AG09309 (cell line): ENCODE measurements at places on chromosomes 5 and 9.

- no peak for DNase-seq
These were observed 36.3 kb upstream of the LRRC19 start for GRCh38 chr9:27041746-27042145.

GRCh38 chr5:141250576-141250975, 5.4 kb downstream of the PCDHB15 start:
- no peak for DNase-seq

GRCh38 chr9:19104515-19105282, 2.0 kb upstream of the HAUS6 start:
- DNase-seq, result no peak

DNA sequence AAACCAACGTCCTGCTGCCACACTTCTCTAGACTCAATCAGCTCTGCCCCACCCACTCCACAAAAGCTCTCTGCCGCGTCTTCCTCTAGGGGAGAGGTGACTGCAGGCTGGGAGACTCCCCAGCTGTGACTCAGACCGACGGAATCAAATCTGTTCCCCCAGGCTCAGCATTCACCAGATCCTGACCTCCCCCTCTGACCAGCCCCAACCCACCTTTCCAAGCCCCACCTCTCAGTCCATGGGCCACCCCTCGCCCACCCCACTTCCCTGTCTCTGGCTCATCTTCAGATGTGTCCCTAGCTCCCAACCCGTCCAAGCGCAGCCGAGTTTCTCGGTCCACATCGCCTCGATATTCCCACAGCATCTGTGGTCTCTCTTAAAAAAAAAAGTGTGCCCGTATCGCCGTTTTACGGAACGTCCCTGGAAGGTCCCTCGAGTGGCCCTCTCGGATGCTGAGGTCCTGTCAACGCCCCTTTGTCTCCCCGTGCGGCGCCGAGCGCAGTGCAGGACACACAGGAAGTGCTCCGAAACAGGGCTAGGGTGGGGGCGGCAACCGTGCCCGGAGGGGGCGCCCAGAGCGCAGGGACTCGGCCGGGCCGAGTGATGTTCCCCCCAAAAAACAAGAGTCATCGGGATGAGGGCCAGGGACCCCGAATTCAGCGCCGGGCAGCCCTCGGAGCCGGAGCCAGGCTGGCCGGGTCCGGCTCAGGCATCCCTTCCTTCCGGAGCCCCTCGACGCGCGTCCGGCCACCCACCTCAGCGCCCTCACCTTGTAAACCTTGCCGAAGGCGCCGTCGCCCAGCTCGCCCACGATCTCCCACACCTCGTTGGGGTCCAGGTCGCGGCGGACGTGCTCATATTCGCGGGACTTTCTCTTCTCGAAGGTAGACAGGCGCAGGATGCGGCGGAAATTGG, 649 bp downstream of the STK10 start:
- DNase-seq, result no peak

DNA sequence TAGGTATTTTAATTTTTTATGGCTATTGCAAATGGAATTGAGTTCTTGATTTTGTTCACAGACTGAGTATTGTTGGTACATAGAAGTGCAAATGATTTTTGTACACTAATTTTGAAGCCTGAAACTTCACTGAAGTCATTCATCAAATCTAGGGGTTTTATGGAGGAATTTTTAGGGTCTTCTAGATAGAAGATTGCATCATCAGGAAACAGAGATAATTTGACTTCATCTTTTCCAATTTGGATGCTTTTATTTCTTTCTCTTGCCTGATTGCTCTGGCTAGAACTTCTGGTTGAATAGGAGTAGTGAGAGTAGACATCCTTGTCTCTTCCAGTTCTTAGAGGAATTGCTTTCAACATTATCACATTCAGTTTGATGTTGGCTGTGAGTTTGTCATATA, 58.2 kb upstream of the SNCAIP start:
- no peak for DNase-seq
